NCI-H1436 treated with DMSO at 0.1 percent for 48 hours (cell line): ENCODE measurements at places on chromosomes 1 and 21.

GRCh38 chr1:8426996-8427395, 109.1 kb downstream of the SLC45A1 start:
- DNase-seq: no peak

- DNase-seq: no peak
These were observed 119.7 kb upstream of the ADAMTS5 start for GRCh38 chr21:27086630-27087029.

DNA sequence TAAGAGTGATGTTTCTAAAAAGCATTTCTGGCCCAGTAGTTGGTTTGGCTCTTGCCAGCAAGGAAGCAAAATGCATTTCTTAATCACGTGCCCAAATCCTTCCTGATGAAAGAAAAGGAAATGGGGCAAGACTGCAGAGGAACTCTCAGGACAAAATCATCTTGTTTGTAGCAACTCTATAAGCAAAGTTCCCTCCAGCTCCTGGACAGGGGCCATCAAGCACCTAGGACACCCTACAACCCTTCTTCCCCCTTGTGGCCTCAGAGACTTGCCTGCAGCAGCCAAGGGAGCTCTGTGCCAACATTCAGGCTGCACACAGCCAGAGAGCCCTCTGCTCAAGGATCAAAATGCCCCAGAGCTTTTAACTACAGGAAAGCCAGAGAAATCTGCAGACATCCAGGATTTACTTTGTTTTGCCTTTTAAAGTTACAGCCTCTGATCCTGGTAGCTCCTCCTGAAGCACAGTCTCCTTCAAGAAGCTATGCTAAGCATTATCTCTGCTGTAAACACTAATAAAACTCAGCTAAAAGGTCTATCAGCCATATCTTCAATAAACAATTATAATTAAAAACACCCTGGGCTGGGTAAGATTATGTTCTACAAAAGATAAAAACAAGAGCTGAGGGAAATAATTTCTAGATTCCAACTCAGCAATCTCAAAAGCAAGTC, 105.0 kb downstream of the KIAA0319L start:
- DNase-seq: no peak

DNA sequence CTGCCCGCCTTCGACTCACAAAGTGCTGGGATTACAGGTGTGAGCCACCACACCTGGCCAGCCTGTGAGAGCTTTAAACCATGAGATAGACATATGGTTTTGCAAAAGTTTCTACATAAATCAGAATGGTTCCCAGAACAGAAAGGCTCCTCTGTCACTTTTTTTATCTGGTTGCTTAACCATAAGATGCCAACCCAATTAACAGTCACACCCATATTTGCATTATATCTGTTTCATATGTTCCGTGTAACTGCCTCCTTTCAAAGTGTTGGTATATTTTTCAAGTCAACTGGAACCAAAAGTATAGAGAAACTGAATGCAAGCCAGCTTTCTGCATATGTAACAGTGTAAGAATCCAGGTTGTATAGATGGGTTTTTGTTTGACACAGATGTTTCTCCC, 23.7 kb upstream of the RCC1 start:
- DNase-seq: no peak

DNA sequence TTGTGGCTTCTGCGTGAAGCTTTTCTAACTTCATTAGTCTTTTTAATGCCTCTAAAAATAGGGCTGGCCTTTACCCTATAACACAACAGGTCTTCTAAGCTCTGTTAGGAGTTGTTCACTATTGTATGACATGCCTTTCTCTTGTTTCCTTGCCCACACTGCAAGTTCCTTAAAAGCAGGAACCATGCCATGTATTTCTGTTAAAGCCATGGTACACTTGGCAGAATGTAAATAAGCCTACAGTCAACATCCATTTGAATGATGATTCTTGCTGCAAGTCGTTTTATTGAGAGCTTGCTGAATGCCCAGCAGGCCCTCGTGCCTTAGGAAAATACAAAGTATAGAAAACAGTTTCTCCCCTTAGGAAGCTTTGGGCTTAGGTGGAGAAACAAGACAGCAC, 214.6 kb downstream of the DUSP10 start:
- no peak for DNase-seq

DNA sequence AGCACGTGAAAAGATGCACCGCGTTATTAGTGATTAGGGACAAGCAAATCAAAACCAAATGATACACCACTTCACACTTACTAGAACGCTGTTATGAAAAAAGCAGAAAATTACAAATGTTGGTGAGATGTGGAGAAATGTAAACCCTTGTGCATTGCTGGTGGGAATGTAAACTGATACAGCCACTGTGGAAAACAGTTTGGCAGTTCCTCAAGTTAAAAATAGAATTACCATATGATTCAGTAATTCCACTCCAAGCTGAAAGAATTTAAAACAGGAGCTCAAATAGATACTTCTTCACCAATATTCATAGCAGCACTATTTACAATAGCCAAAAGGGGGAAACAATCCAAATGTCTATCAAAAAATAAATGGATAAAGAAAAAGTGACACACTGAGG, 10.3 kb upstream of the EVI5 start:
- DNase-seq: no peak

- DNase-seq: no peak
These were observed 6.2 kb downstream of the HSD11B1 start for GRCh38 chr1:209710847-209711246.

DNA sequence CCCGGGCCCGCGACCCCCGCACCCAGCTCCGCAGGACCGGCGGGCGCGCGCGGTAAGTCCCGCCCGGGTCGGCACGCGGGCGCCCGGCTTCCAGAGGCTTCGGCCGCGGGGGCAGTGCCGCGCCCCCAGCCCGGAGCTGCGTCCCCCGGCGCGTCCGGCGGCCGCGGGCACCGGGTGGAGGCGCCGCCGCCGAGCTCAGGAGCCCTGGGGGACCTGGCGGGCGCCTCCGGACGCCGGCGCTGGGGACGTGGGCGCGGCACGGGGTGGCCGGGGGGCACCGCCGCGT, 227 bp downstream of the NBL1 start:
- no peak for DNase-seq

GRCh38 chr1:115184951-115185331, 95.6 kb upstream of the TSPAN2 start:
- DNase-seq: no peak

- no peak for DNase-seq
These were observed 3.9 kb upstream of the DBT start for GRCh38 chr1:100253552-100253951.

DNA sequence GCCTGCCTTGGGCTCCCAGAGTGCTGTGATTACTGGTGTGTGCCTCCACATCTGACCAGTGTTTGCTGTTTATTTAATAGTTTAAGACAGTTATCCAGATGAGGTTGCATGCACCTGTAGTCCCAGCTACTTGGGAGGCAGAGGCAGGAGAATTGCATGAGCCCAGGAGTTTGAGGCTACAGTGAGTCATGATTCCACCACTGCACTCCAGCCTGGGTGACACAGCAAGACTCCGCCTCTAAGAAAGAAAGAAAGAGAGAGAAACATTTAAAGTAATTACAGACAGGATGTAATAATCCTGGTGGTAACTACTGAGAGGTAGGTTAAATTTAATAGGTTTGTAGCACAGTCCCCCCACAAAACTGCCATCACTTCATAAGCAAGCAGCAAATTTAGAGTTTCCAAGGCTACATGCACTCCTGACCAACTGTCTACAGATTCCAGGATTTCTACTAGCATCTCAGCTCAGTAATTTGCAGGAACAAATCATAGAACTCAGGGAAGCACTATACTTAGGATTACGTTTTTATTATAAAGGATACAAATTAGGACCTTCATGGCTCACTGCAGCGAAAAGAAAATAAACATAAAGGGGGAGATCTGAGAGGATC, 89.6 kb downstream of the PKN2 start:
- no peak for DNase-seq

- no peak for DNase-seq
These were observed 77.6 kb downstream of the PGBD5 start for GRCh38 chr1:230348386-230349019.

DNA sequence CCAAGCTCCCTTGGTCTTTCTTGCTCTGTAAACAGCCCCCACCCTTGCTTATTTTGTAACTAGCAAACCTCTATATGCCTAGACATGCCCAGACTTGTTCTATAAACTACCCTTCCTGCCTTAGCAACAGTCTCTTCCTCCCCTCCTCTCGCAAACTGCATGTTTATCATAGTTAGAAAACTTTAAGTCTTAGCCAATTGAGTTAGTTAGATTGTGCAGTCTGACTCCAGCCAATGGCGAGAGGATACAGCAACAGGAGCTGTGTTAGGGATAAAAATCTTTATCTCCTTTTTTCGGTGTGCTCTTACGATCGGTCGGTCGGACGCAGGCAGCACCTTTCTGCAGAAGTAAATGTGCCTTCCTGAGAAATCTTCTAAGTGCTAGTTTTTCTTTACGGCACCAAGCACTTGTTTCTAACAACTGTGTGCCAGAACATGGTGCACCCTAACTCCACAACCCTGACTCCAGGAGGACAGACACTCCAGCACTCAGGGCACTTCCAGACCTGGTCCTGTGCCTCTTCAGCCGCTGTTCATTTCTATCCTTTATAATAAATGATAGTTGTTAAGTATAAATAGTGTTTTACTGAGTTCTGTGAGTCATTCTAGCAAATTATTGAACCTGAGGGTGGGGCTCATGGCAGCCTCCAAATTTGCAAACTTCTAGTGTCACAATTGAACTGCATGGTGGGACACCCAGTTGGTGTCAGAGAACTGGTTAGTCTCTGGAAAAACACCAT, 25.7 kb upstream of the GNG4 start:
- DNase-seq: no peak

GRCh38 chr1:156601122-156601830, at the start of gene GPATCH4:
Gene GPATCH4 (minus strand): TSS chr1:156601479.
- DNase-seq: no peak

GRCh38 chr1:110155878-110156522, 5.7 kb downstream of the SLC6A17 start:
- no peak for DNase-seq

- DNase-seq: no peak
These were observed 22.0 kb downstream of the MRPL37 start for GRCh38 chr1:54221867-54222484.

DNA sequence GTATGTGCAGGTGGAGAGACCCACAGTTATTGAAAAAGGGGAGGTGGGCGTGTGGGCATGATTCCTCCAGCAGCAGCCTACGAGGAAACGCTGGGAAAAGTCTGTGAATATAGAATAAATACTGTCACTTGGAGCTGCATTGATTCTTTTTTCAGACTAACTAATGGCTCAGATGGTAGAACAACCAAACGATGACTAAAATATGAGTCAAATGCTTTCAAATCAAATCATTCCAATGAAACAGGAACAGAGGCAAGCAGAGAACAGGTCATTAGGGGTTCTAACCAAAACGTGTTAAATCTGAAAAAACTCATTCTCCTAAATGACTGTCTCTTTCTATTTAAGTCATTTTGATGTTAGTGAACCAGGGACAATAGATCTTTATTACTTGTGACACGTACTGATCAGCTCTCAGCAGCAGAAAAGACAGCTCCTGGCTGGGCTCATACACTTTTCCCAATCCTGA, 35.1 kb upstream of the SEC16B start:
- DNase-seq: no peak

DNA sequence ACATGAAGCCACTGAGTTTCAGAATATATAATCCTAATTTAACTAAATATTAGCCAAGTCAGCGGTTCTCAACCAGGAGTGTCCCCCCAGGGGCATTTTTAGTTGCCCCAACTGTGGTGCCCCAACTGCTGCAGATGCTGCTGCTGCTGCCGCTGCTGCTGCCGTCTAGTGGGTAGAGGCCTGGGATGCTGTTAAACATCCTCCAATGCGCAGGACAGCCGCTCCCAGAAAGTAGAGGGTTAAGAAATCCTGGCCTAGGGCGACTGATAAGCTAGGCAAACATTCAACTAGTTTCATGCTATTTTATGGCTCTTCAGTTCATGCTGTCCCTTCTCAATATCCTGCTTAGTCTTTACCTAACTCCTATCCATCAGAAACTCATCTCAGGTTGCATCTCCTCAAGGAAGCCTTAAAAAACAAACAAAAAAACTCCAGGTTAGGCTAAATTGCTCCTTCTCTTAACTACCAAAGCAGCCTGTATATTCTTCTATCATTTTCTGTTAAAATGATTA, 9.9 kb upstream of the DCAF6 start:
- no peak for DNase-seq

DNA sequence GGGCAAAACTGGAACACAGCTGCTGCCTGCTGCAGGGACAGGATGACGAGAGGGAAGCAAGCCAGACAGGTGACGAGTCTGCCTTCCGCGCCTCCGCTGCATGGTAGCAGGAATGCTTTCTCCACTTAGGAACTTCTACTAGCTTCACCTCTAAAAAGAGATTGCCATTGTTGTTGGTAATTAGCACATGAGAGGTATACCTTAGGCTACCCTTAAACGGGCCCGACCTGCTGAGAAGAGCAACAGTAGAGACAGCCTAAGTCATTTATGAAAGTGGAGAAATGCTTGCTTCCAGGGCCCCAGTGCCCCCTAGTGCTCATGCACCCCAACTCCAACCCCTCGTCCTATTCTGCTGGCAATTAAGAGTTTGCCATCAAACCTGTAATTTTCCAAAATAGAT, 96.9 kb upstream of the AKT3 start:
- DNase-seq: no peak

- no peak for DNase-seq
These were observed 38.4 kb upstream of the SAMSN1 start for GRCh38 chr21:14584357-14585095.

GRCh38 chr1:21293537-21294265, 3.4 kb upstream of the ECE1 start:
- DNase-seq: no peak

DNA sequence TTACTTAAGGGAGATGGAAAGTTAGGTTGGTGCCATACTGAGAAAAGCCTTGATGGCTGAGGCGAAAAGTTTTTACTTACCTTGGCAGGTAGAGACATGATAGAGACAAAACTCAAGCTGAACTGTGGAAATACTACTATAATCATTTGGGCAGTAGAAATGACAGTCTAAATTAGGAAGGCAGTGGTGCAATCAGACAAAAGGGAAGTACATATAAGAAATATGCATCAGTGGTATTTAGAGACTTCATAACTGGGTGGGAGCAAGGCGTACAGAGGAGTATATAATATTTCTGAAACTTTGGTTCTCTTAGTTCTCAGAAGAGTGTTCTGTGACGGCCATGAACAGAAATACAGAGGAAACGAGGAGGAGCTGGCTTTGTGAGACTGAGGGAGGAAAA, 2.4 kb upstream of the CEP350 start:
- DNase-seq: no peak

DNA sequence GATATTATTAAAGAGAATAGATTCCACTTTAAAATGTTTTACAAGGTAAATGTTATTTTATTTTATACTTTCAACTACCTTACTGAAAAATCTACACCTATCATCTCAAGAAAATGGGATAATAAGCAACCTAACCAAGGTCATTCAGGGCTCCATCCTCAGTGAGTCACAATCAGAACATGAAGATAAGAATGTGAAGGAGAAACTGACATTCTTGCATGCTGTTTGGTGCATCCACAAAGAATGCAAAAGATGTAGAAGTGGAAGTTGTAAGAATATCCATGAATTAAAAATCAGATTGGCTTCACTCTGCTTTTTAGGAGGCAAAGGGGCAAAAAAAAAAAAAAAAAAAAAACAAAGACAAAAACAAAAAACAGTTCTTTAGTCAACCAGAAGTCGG, 6.5 kb downstream of the WARS2 start:
- no peak for DNase-seq
